Stimulated activated CD4-positive, alpha-beta T cell treated with anti-CD3 and anti-CD28 coated beads, Interleukin-12 subunit alpha, Interleukin-12 subunit beta, amount 100 ng/mL, for 48 hours (primary cell): ENCODE measurements at places on chromosomes 3 and 15.
A peak's percentile ranks its signal among the peaks of the same experiment; 100 is the strongest.

DNA sequence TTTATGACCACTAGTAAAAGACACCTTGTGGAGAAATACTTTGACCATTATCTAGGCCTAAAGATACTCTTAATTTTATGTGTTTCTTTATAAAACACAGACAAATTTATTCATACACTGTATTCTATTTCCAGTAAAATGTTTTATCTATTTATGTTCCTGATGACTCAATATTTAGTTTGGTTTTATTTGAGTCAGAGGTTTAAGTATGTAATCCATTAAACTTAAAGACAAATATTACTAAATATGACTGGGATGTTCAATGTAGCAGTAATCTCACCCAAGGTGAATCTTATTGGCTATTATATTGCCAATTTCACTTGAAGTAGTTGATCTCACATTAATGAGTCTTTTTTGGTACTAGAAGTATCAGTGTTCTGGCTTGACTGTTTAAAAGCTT, 799.7 kb downstream of the CADM2 start:
- no peak for DNase-seq

DNA sequence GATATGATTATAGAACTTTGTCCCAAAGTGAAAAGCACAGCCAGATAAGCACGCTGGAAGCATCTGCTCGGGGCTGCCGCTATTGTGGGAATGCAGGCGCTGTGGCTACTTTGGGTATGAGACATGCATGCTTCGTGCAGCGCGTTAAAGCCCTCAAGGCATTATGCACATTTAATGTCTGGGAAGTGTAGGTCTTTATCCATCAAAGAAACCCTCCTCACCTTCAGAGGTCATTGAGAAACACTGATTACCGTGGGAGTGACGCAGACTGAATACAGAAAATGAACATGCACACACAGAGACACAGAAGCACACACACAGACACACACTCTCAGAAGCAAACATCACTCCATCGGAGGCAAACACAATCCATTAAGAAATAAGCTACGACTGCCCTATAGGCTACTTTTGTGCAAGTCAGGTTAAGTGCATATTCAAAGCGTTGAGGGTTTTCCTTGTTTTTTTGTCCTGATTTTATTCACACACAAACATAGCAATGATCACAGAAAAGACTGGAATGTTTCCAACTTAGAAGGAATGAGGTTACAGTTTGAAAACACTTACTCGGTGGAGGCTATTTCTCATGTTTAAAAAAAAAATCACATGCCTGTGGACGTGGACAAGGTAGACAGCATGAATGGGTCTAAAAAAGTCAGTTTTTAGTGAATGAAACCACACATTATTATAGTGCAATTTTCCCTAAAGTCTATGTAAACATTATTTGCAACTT, 68.5 kb downstream of the PLCH1 start:
- no peak for DNase-seq

DNA sequence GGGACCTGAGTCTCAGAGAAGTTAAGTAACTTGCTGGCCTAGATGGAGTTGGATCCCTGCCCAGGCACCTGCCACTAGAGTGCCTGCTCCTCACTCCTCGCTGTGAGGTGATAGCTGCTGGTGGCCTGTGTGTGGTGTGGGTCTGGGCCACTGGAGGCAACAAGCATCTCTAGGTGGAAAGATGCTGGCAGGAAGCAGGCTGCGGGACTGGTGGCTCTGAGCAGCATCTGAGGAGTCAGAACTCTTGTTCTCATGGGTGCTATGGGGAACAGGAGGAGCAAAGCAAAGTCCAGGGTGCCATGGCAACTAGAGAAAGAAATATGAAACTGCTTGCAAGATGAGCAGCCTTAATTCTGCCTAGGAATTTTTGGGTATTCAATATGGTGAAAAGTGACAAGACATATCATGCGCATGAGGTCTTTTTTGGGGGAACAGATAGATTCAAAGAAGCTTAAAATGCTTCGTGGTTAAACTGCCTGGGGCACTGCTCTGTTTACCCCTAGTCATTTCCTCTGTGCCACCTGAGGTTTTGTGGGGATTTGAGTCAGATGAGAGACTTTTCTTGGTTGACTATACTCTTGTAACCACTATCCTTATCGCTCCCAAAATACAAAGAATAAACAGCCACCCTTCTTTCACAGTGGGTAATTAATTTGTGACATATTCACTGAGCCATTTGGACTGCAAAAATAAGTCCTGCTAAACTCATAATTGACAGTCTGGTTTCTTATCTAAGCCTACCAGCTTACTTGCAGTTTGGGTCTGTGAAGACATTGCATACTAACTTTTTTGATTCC, 50.3 kb downstream of the MED12L start:
- peak; percentile 31 for DNase-seq

DNA sequence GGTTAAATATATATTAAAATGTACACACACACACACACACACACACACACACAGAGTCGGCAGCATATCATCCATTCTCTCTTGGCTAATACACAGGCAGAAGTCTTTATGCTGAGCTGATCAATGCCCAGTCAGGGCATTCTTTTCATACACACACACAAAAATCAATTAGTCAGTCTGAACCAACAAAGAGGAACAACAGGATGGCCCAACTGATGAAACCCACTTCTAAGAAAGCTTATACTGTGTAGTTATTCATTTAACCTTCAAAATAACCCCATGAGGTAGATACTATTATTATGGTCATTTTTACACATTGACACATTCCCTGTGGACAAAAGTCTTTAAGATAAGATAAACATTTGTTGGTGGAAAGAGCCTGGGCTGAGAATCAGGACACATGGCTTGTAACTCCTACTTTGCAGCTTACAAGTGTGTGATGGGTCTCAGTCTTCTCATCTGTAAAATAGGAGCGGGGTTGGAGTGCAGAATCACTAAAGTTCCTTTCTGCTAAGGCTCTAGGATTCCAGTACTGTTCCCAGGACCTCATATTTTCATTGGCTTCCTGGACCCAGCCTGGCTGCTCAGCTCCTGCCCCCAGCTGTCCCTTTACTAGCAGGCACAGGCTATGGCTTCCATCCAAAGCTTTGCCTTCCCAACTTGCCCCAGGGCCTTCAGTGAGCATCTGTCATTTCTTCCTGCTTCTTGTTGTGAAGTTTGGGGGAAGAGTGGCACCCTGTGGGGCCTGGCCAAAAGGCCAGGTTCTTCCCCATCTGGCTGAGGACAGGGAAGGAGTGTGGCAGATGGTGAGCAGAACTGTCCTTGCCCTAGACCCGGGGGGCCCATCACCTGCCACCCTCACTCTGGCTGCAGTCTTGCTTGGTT, 27.2 kb upstream of the GLCE start:
- DNase-seq: no peak

- no peak for DNase-seq
These were observed 141.8 kb downstream of the ALDH1A2 start for GRCh38 chr15:57923750-57924149.

DNA sequence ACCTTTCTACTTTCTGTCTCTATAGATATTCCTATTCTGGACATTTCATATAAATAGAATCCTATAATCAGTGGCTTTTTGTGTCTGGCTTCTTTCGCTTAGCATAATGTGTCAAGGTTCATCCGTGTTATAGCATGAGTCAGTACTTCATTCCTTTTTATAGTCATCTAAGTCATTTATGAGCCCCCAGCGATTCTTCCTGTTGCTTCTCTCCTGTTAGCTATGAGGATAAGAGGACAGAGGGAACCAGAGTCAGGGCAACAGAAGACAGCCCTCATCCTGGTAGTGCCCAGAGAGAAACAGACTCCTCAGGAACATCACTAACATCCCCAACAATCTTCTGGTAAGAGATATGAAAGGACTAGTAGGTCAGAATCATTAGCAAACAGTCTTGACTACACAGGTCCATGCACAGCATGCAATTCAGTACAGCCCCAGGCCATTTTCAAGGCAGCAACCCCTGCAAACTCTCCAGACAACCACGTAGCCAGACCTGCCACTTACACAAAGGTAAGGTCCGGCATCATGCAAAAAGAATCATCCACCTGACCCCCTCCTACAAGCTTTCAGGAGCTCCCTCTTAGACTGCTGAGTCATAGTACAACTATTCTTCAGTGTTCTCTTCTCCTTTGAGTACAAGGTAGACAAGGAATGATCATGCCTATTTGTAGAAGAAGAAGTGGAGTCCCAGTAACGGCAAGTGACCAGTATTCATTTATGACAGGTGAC, 91.5 kb downstream of the MYLK start:
- no peak for DNase-seq

GRCh38 chr3:159783780-159784742, 204.6 kb upstream of the IL12A start:
- no peak for DNase-seq

GRCh38 chr15:66743703-66744536, 41.9 kb downstream of the SMAD6 start:
- no peak for DNase-seq

DNA sequence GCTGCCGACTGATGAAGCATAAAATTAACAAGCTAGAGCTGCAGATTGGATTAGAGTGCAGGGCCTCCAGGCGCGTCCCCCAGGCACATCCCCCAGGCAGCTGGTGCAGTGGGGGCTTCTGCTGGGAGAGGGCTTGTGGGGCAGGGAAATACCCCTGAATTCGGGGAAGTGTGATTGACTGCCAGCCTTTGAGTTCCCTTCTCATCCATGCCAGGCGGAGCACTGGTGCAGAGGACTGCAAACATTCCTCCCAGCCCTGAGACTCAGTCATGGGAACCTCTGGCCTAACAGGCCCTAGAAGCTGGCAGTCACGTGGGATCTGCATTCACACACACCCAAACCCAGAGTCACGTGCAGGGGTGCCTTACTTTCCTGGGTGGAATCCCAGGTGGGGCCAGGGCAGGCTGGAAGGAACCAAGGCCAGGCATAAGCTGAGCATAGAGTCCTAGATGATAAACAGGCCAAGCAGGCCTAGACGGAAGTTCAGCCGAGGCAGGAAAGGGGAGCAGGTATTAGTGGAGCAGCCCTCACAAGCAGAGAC, 46.2 kb upstream of the SEC22A start:
- no peak for DNase-seq

- DNase-seq: no peak
These were observed 106.9 kb downstream of the P2RY1 start for GRCh38 chr3:152941859-152942258.

DNA sequence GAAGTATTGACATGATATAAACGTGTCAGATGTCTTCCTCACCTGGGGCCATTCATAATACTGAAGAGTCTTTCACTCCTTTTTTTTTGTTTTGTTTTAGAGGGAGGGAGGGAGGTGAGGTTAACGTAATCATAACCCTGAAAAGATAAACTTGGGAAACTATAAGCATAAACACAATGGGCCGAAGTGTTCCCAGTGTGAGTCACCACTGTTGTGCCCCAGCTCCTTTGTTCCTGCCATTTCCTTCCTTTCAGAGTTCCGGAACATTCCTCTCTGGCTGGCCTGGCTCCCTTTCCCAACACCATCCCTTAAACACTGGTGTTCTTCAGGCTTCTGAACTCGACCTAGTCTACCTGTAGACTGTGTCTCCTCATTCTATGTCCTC, 18.6 kb downstream of the PLD1 start:
- no peak for DNase-seq

DNA sequence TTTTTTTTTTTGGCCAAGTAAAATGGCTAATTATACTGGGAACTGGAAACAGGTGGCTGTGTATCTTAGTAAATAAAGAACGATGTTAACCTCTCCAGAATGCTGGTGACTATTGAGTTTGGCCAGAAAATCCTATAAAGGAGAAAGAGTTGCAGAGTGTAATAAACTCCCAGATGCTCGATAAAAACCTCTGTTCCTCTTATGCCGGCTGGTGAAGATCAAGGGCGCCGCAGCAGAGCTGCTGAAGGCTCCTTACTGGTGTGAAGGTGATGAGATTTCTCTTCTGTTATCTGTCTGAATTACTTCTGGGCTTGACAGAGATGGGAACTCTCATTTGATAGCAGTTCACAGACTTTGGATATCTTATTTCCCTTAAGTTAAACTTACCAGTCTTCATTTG, 104.6 kb downstream of the PTPRG start:
- DNase-seq: no peak

DNA sequence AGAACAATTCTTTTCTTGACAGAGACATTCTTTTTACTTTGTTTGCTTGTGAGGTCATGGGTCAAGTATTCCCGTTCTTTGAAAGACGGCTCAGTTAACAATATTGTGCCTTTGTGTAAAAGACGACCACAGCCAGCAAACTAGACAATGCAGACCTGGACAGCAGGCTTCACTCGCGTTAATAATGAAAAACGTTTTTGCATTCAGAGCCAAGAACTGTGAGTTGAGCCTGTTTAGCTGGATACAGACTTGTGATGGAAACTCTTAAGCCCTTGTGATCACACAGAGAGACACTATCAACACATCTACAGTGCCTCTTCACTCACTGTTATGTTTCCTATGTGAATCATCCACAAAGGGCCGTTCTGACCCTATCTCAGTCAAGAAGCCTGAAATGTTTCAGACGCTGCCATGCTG, 37.3 kb upstream of the CMTM7 start:
- DNase-seq: no peak
